CD4-positive, alpha-beta T cell treated with Interleukin-6 for 4 hours (primary cell): ENCODE measurements at places on chromosomes 2 and 18.

- DNase-seq: no peak
Observed at GRCh38 chr2:64666810-64667438, 13.2 kb upstream of the SERTAD2 start.

DNA sequence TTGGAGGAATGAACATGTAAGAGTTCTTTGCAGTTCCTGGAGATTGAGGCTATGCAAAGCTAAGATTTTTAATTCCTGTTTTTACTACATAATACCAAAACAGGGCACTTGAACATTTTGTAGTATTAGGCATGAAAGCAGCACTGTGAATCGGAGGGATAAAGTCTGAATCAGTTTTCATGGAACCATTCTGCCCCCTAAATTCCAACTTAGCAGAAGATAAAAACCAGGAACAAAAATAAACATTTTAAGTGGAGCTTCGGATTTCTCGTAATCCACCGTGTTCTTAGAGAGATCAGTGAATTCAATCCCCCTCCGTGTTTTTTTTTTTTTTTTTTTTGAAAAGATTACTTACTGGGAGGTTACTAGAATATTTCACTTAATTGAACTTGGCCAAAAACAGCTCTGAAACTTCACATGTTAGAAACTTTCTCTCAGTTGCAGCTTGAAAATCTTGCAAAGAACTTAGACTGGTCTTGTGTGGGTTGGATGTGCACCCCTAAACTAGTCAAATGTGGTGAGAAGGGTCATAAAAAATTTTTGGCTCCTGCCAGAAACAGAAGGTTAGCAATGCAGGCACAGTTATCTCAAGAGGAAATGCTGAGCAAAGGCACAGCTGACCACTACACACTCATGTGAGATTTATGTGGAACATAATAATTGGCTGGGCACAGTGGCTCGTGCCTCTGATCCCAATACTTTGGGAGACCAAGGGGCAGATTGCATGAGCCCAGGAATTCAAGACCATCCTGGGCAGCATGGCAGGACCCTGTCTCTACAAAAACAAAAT lies 145.4 kb upstream of the RNF152 start:
- DNase-seq: no peak

DNA sequence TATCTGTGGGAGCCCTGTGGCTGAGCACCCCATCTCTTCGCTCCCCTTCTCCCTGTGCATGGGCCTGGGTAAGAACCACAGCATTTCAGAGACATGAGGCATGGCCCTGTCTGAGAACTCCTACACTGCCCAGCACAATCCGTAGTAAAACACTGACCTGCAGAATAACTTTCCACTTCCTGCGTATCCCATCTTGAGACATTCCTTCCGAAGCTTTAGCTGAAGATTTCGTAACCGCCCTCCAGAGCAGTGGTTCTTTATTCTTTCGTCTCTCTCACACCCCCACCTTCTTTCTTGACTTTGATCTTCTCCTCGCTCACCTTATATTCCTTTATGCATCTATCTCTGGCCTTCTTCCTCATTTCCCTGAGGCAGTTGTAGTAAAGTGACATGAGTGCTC lies 381.1 kb downstream of the HRH4 start:
- no peak for DNase-seq

GRCh38 chr18:10332452-10332851 lies 122.0 kb upstream of the APCDD1 start:
- no peak for DNase-seq

GRCh38 chr2:53901192-53901591 lies 41.4 kb upstream of the GPR75 start:
- DNase-seq: no peak

DNA sequence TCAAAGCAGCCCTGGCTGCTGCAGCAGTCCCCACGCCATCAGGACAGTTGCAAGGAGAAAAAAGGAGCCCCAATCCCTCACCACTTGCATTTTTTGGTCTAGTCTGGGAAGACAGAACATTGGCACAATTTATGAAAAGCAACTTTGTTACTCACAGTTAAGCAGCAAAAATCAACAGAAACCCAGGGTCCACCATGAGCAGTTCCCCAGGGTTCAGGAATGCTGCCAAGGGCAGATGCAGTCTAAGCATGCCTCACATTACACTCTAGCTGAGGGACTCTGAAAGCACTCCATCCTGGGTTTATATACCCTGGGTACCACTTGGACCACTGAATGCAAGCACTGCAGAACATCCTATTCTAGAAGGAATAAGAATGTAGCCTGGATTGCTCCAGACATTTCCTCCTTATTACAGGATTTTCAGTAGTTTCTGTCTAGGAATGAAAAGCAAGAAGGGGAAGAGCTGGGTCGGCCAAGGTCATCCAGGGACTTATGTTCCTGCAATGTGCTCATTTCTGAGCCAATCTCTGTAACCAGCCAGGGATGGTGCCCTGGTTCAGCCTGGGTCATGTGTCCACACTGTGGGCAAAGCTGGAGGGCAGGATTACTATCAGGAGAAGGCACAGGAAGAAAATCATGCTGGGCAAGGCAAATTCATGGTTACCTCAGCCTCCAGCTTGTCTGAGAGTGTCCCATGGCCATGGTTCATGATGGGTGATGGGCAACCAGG lies 19.5 kb upstream of the TMEM163 start:
- DNase-seq: no peak

DNA sequence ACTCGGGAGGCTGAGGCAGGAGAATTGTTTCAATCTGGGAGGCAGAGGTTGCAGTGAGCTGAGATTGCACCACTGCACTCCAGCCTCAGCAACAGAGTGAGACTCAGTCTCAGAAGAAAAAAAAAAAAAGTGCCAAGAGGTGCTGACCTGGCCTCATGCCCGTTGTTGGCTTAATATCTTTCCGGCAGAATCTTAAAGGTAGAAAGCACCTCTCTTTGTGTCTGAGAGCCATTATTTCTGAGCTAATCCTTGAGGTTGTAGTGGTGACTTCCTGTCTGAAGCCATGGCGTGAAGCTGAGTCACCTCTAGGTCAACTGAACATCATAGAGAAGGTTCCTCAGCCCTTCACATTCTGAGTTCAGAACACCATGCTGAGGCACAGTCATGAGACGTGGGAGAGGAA lies 60.4 kb downstream of the WDSUB1 start:
- DNase-seq: peak; percentile 13

- DNase-seq: no peak
Observed at GRCh38 chr2:38170067-38170466, 94.1 kb upstream of the CYP1B1 start.

DNA sequence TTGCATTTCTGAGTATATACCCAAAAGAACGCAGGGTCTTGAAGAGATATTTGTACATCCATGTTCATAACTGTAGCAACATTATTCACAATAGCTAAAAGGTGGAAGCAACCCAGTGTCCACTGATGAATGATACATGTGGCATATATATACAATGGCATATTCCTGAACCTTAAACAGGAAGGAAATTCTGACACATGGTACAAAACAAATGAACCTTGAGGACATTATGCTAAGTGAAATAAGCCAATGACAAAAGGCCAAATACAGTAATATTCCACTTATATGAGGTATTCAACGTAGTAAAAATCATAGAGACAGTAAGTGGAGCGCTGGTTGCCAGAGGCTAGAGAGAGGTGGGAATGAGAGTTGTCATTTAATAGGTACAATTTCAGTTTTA lies 8.1 kb downstream of the AAK1 start:
- no peak for DNase-seq

DNA sequence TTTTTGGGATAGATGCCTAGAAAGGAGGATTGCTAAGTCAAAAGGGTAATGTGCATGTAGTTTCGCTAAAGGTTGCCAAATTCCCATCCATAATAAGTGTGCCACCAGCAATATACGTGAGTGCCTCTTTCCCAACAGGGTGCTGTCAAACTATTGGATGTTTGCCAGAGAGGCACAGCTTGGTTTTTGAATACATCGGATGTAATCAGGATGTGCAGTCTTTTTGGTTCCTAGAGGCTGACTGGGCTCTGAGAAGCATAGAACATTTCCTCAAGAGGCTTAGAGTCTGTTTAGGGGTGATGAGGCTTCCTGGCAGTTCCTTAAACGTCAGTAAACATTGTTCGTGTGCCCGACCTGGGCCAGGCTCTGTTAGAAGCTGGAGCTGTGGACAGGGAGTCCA lies 28.0 kb downstream of the AGAP1 start:
- no peak for DNase-seq

- DNase-seq: no peak
Observed at GRCh38 chr2:232014681-232015080, 53.2 kb downstream of the DIS3L2 start.

- DNase-seq: no peak
Observed at GRCh38 chr2:46009772-46010171, 287.4 kb upstream of the EPAS1 start.

DNA sequence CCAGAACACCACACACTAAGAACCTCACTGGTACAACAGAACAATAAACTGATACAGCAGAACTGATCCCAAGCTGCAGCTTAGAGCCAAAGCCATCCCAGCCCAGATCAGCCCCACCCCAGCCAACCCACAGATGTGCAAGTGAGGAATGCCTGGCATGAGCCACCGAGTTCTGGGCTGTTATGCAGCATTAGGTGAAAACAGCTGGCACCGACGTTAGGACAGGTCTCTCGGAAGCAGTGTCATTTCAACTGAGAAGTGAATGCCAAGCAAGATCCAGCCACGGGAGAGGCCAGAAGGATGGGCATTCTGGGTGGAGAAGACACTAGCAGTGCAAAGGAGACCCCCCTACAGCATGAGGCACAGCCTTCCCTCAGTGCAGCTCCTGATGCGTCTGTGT lies 38.9 kb downstream of the ADCY3 start:
- no peak for DNase-seq

- no peak for DNase-seq
Observed at GRCh38 chr2:84417453-84418145, 41.5 kb downstream of the SUCLG1 start.

- DNase-seq: no peak
Observed at GRCh38 chr2:236665572-236666118, 96.0 kb downstream of the ACKR3 start.

- DNase-seq: no peak
Observed at GRCh38 chr18:75216212-75216910, 5.8 kb downstream of the TSHZ1 start.

DNA sequence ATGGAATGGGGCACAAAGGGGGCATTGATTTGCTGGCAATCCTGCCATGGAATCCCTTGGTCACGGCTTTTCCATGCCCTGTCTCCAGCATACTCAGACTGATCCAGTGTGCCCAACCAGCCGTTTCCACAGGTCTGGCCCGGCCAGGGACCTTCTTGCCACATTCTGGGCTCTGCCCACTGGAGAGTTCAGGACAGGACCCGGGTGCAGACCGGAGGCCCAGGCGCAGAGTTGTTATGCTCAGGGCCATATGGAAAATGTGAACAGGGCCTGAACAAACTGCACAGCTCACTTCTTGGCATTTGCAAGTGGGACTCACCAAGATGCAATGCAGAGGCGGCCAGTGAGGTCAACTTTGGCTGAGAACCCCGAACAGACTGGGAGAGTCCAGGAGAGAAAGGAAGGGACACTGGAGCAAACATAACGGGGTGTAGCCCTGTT lies 15.6 kb upstream of the ASAP2 start:
- DNase-seq: no peak

DNA sequence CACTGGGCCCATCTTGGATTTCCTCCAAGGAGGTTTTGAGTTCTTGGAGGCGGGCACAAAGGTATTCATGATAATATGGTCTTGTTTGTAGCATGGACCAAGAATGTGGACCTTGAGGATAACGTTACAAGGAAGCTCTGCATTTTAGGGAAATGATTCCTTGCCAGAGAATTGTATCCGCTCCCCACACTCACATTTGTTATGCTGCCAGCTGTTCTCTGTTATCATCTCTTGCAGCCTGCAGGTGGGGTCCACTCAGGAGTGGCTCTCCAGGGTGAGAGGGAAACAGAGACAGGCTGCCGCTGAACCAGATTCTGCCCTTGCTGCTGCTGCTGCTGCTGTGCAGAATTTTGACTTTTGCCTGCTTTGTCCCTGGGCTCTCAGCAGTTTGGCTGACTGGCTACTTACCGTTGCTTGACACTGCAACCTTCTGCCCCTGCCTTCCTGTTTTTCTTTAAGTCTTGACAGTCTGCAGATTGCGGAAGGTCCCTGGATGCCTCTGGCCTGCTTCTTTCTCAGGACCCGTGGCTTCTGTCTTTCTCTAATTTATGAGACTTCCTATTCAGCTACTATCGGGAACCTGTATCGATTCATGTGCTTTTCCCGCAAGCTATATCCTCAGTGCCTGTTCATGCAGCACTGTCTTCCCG lies 122.3 kb upstream of the DOCK10 start:
- no peak for DNase-seq

DNA sequence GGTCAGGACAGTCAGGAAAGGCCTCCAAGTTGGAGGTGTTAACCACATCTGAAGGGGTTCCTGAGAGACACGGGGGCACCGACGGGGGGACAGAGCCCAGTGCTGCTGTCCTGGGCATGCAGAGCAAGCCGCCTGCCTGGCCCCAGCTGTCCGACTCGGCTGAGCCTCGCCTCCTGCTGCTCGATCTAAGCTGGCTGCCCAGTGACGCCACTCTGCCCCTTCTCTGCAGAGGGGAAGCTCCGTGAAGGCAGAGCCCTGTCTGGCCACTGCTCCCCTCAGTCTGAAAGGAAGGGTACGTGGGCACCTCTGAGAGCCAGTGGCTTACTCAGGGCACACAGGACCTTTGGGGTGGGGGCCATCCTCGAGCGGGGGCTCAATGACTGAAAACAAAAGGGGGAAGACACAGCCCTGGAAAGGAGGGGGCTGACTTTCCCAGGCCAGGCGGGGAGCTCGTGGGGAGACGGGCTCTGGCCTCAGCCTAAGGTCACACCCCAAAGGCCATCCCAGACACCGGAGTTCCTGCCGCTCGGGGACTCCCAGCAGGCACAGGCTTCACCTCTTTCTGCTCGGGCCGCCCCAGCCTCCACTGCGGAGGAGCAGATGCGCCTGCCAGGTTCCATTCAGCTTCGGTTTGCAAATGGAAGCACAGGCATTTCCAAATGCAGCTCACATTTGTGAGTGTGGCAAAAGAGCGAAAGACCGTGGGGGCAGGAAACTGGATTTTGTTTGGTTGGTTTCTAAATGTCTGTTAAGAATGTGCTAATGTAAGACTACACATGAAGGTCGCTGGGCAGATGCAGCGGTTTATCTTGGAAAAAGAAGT lies 136.9 kb downstream of the HDAC4 start:
- peak; percentile 18 for DNase-seq

- no peak for DNase-seq
Observed at GRCh38 chr2:128644718-128645256, 326.1 kb upstream of the HS6ST1 start.

DNA sequence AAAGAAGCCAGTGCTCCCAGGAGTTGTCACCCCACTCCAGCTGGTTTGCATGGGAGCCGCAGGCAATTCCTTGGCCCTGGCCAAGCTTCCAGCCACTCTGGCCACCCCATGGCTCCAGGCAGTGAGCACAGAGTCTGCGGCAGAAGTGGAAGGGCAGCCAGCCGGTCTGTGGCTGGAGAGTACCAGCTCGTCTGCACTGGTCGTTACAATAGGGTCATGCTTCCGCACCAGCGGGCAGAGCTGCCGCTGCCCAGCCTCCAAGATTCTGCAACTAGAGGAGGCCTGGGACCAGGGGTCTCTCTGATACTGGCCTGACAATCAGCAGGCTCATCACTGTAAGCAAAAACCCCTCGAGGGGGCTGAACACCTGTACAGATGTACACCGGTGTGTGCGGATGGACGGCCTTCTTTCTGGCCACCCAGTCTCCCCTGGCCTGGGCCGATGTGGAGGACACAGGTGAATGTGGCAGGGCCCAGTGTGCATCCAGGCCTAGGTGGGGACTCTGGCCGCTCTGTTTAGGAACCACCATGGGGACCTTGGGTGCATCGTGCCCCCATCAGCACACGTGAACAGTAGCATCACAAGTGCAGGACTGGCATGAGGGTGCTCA lies 51.9 kb upstream of the ODC1 start:
- DNase-seq: no peak

- no peak for DNase-seq
Observed at GRCh38 chr2:168560817-168561499, 104.9 kb downstream of the CERS6 start.

- DNase-seq: no peak
Observed at GRCh38 chr2:217964275-217965161, 38.3 kb downstream of the TNS1 start.
